ENCODE measurements at places on chromosomes 5 and 9. TPM values are rescaled to one million over a fixed set of nuclear protein-coding genes. Genes with fewer than 3 reads are reported as not detected.

Gene PCDHA9
- not detected for total RNA-seq

Gene RETREG1
- not detected for total RNA-seq

- H3K27ac ChIP-seq: no peak overlapping the region
- peaks cover 5% of the 10 kb centered on the region for H3K36me3 ChIP-seq
- no peak for DNase-seq
- H3K4me1 ChIP-seq: peaks cover 5% of the 10 kb centered on the region
These were observed 60.3 kb downstream of the RASA1 start for GRCh38 chr5:87327998-87328397.

Gene MEGF9
- 55.4 TPM for total RNA-seq

- H3K27me3 ChIP-seq: no peaks in the 10 kb centered on the region
- H3K4me3 ChIP-seq: no peak overlapping the region
- no peaks in the 10 kb centered on the region for H3K36me3 ChIP-seq
- no peak overlapping the region for H3K27ac ChIP-seq
These were observed 9.8 kb downstream of the LHX2 start for GRCh38 chr9:124021385-124021769.

DNA sequence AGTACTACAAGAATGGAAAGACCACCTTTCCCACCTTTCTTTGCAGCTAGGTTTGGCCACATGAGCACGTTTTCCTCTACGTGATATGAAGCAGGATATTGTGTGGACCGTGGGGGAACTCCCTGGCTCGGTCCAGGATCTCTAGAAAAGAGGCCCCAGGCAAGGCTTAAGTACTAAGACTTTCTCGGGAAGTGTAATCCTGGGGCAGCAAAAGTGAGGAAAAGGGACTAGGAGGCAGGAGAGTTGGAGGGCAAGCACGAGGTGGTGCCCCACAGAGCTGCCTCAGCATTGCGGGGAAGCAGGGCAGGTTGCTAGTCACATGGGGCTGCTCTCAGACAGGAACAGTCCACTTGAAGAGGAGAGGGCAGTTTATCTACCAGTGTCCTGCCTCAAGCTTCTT, 235.1 kb downstream of the GADD45G start:
- no peak overlapping the region for H3K4me3 ChIP-seq
- no peak for DNase-seq
- H3K36me3 ChIP-seq: no peaks in the 10 kb centered on the region
- no peak overlapping the region for H3K27ac ChIP-seq
- no peaks in the 10 kb centered on the region for H3K27me3 ChIP-seq
